ENCODE measurements at places on chromosomes 12 and 14. TPM values are rescaled to one million over a fixed set of nuclear protein-coding genes. Genes with fewer than 3 reads are reported as not detected.

The TULP3 gene
- total RNA-seq, result 7.0 TPM

The JDP2 gene
- total RNA-seq, result 1.1 TPM

The CDCA3 gene
- total RNA-seq, result 77.3 TPM

The OR6S1 gene
- not detected for total RNA-seq

All from T-helper 2 cell treated with Interferon-gamma antibody and Interleukin-4, amounts not matched to agents 100 ng/mL and 5 ng/mL, for 36 hours (primary cell).